ENCODE measurements at places on chromosomes 11 and 22.

- no peak for DNase-seq
Observed at GRCh38 chr11:27699926-27700350, 317 bp downstream of the BDNF start.

DNA sequence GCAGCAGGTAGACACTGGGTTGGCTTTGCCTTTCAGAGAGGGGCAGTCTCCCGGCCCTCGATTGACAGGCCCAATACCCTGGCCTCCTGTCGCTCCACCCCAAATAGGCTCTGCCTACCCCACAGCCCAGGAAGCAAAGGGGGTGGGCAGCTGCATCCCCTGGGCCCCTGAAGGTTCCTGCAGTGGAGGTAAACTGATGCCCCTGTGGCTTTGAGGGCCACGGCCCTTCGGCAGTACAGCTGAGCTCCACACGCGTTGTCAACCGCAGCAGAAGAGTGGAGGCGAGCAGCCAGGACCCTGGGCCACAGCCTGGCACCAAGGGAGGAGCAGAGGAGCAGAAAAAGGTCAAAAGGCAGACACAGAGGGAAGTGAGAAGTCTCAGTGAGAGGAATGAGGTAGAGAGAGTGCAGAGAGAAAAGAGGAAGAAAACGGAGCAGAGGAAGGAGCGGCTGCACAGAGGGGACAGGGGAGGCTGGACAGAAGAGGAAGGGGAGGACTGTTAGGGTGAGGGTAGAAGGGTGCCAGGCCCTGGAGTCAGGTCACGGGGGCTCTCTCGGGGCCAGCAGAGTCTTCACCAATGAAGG is 64.0 kb downstream of the SLC22A12 start:
- no peak for DNase-seq

DNA sequence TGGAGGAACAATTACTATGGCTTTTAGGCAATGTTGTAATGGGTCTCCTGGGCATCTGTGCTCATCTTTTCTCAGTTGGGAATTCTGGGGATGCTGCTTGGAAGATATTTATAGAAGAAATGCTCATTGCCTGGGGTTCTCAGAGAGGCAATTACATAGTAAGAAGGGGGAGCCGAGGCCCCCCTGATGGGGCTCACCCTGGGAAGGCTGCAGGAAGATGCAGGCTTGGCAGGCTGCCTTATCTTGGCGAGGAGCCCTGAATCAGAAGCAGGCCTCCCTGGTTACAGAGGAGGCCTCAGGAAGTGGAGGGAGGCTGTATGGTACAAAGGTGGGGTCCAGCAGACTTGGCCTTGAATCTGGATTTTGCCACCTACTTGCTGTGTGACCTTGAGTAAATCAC is 60.6 kb upstream of the CRYBB3 start:
- no peak for DNase-seq

DNA sequence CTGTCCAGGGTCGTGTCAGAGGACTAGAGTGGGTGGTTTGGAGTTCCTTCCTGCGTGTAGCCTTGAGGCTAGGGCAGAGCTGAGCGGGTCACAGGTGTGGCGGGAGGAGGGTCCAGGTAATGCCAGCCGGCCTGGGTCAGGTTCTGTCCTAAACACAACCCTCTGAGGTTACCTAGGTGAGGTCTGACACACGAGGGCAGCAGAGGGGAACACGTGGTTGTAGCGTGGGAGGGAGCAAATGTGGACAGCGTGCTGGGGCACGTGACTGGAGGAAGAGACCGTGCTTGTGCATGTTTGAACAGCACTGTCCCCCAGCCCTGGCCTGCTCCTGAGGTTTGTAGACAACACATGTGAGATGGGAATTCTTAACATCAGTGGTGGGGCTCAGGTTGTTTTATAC is 13.1 kb downstream of the MOV10L1 start:
- no peak for DNase-seq

GRCh38 chr11:3229673-3230630 is 2.3 kb downstream of the MRGPRE start:
- no peak for DNase-seq

GRCh38 chr11:36091256-36091811 is 147.5 kb downstream of the LDLRAD3 start:
- DNase-seq, result no peak

- DNase-seq, result no peak
Observed at GRCh38 chr11:67120881-67121710, 2.0 kb downstream of the KDM2A start.

DNA sequence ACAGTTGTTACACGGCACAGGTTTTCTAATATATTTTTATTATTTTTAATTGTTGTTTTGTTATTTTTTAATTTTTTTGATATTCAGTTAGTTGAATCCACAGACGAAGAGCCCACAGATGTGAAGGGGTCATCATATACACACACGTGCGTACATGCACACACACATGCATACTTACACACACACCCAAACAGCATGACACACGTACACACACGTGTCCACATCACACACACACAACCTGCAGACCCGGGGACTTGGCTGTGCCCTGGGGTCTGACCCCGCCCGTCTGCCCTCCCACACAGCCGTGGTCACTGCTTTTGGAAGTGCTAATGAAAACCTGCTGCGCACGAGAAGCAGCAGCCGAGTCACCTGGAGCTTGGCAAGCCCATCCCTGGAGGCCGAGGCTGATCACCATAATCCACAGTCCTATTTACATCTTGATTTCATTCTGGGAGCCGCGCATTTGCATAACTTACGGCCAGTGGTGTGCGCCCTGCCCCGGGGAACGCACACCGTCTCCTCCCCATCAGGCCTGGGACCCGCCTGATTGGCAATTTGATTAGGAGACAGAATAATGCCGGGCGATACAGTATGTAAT is 110.3 kb downstream of the BRD1 start:
- no peak for DNase-seq

DNA sequence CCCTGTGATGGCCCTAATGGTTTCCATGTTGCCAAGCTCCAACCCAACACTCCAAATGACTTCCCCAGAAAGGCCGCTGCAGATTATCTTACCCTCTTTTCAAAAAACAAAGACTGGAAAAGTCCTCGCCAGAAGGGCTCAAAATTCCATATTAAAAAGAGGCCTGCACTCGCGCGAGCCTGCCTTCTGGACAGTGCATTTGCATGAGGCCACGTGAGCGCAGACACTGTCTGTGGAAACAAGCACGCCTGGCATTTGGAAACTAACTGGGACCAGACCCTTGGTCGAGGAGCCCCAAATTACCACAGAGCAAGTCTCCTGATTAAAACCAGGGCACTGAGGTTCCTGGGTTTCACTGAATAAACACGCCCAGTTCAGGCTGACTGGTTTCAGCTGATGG is 42.9 kb downstream of the ABTB2 start:
- DNase-seq, result no peak

All from right renal pelvis (tissue), 4 donors.